ENCODE measurements at places on chromosomes 5 and 9. TPM values are rescaled to one million over a fixed set of nuclear protein-coding genes. Genes with fewer than 3 reads are reported as not detected.

- DNase-seq = no peak
These were observed 18.9 kb downstream of the CAMK2A start for GRCh38 chr5:150270541-150271295.

DNA sequence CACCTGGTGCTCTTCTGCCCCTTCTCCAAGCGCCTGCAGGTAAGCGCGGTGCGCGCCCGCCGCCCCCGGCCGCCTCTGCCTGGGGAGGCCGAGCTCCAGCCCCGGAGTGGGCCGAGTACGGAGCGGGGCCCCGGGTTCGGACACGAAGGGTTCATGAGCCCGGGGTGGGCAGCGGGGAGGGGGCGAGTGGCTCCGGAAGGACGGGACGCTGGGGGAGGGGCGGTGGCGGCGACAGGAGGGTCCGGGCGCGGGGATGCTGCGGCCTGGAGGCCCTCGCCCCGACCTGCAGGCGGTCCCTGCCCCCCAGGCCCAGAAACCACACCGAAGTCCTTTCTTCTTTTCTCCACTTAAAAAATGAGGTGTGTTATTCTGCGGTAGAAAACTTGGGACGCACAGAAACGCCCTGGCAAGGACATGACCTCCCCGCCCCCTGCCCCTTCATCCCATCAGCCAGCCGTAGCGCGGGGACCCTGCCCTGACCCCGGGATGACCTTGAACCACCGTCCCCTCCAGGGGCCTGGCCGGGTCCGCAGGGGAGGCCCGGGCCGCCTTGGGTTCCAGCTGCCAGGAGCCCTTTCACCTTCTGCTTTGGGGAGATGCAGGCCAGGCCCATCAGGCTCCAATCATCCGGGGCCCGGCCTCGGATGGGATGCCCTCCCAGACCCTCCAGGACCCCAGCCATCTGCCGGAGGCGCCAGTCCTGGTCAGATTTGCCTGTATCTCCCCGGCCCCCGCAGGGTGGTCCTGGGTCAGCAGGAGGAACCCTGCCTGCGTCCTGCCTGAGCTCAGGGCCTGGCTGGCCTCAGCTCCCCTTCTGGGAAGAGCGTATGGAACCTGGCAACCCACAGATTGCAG, 545 bp downstream of the DIPK1B start:
- no peak for DNase-seq

GRCh38 chr5:3353561-3353960, 242.1 kb upstream of the IRX1 start:
- DNase-seq = no peak

GRCh38 chr5:16492398-16493140, 27.0 kb upstream of the ZNF622 start:
- peak; percentile 58 for DNase-seq

DNA sequence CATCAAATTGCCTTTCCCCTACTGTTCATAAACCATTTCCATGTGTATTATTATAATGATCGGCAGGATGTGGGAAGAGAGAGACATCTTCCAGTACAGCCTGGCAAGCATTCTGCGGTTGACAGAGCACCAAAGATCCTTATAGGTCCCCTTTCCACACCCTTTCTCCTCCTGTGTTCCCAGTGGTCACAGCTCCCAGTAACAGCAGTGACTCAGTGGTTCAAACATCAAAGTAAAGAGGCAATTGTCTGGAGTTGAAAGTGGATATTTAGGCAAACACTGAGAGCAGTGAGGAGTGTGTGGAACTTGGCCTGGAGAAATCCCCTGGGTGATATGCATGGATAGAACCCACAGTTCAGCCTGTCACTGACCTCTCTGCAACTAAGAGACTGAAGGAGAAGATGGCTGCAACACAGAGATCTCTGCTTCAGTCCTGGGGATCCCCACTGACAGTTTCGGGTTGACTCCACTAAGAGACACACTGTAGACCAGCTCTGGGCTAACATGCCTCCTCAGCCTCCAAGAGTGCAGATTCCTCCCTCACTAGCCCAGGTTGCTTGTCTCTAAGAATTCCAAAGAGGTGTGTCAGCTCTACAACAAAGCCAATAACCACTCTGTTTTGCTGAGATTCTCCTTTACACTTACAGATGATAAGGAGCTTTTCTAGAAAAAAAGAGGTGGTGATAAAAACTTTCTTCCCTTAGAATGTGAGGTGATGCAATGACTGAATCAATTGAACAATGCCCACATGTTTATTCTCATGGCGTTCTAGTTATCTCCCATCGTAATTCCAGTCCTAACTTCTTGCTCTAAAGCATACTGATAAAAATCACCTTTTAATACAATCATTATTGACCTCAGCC, 94.4 kb upstream of the IL6ST start:
- peak; percentile 80 for DNase-seq

DNA sequence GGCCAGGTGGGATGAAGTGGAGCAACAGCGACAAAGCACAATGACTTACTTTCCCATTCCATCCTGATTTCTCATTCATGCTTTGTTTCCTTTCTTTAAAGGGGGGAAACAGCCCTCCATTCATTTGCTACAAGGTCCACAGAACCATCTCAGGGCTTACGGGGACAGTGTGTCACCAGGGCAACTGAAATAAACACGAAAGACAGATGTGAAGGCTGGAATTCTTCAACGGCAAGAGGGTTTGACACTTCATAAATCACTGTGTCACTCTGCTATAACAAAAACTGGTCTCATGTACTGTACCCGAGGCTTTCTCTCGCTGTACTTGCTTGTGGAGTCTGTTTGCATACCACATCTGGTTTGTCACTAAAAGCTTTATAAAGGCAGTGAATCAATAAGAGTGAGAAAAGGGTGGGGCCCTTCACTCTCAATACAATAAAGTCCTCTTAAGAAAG, 150.8 kb downstream of the EFNA5 start:
- peak; percentile 12 for DNase-seq

- no peak for DNase-seq
These were observed 139.0 kb downstream of the TARS1 start for GRCh38 chr5:33579789-33580188.

DNA sequence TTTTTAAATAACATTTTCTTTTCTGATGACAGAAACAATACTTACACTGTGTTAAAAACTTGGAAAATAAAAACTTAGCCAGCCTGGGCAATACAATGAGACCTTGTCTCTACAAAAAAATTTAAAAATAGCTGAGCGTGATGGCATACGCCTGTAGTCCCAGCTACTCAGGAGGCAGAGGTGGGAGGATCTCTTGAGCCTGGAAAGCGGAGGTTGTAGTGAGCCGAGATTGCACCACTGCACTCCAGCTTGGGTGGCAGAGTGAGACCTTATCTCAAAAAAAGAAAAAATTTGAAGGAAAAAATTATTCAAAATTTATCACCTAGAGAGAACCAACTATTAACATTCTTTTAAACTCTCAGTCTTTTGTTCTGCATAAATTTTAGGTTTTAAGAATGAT, 4.9 kb upstream of the CMYA5 start:
- no peak for DNase-seq

GRCh38 chr9:87601176-87601575, 103.5 kb downstream of the DAPK1 start:
- DNase-seq = no peak

DNA sequence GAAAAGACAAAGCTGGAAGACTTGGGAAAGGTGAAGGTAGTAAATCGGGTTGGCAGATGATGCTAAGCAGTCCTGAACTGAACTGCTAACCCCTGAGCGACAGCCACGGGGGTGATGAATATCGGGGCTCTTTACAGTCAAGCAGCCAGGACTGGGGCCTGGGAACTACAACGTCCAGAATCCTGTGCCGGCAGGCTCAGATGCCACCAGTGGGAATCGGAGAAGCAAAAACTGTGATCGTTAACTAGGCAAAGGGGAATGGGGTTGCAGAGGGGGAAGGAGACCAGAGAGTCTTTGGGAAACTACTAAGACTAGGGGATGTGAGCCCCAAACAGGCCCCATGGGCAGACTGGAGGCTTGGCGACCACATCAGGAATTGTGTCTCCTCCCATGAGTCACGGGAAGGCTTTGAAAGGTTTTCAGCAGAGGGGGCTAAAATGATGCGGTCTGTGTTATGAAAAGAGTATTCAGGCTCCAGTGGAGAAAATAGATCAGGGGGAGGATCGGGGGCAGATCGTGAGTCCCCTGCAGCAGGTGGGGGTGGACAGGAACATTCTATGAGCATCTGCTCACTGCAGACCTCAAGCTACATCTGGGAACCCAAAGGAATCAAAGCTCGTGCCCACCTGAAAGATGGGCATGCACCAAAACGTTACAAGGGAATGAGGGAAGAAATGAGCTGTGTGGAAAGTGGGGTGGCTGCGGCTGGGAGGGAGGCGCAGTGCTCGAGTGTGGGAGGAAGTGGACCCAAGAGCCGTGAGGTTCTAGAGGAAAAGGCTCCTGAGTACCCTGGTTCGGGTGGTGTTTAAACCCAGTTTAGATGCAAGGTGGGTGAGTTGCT, 53.8 kb downstream of the HRH2 start:
- DNase-seq = no peak

- DNase-seq = no peak
These were observed 23.6 kb downstream of the CNOT8 start for GRCh38 chr5:154881986-154882385.

DNA sequence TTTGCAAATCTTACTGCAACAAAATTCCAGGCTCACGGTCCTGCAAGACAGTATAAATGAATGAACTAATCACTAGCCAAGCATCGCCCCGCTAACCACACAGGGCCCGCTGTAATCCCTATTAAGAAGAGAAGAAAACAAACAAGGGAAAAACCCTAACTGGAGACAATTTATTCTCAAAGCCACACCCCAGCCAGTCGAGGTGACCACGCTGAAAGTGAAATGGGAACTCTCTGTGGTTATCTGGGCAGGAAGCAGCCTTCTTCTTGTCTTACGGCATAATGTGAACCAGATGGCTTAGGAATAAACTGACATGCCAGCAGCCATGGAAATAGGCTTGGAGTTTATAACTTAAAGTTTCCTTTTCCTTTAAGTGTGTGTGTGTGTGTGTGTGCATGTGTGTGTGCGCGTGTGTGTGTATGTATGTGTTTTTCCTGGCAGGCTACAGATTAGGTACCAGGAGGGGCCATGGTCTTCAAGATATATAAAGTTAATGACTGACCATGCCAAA, 120.2 kb downstream of the SEMA6A start:
- DNase-seq = peak; percentile 92

DNA sequence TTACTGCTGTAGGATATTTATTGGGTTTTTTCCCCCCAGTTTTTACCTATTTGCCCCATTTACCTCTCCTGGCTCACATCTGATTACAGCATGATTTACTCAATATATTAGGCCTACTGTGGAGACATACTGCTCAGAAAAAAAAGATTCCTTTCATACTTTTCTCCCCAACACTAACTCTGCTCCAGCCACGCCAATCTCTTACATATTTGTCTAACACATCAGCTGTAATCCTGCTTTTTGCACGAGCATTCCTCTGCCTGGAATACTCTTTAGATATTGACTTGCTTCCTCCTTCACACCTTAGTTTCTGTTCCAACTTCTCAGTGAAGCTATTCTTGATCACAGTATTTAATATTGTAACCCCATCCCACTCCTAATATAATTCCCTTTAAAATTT, 158.1 kb upstream of the VCAN start:
- peak; percentile 57 for DNase-seq

- no peak for DNase-seq
These were observed 140.3 kb downstream of the ZSWIM6 start for GRCh38 chr5:61472172-61472958.

DNA sequence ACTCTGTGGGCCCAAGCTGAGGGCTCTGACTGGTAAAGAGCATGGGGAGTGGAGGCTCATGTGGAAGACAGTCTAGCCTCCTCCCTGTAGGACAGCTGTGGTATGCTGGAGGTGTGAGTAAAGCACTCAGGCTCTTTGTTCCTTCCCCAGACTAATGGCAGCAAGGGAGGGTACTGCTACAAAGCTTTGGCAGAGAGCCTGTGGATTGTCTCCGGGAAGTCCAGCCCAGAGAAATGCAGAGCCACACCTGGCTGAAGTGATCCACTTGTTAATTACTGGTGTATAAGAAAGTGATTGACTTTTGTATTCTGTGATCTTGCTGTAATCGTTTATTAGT, 161.7 kb downstream of the OXCT1 start:
- DNase-seq = no peak

GRCh38 chr9:74875656-74876055, 12.1 kb downstream of the TRPM6 start:
- no peak for DNase-seq

Gene PDE6A
- not detected for total RNA-seq

Gene BTNL3
- total RNA-seq = not detected

Gene SLC6A18
- total RNA-seq = not detected
